ENCODE measurements at places on chromosomes 6 and 20.

DNA sequence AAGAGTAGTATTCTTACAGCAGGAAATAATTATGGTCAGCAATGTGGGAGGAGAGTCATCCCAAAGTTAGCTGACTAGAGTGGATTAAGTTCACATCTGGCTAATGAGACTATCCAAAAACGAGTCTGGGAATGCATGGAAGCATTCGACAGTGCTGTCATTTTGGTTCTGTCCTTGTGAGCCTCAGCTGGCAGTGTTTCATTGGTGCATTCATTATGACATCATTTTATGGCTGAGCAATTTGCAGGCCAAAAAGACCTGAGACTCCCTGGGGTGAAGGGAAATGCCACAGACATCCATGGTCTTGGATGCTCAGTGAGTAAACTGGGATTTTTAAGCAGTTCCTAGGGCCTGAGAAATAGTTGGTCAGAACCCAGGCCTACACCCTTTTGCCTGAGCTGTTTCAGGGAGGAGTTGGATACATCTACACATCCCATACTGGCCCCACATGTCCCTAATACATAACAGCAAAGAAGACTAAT is 196.4 kb upstream of the CCN2 start:
- no peak for DNase-seq

DNA sequence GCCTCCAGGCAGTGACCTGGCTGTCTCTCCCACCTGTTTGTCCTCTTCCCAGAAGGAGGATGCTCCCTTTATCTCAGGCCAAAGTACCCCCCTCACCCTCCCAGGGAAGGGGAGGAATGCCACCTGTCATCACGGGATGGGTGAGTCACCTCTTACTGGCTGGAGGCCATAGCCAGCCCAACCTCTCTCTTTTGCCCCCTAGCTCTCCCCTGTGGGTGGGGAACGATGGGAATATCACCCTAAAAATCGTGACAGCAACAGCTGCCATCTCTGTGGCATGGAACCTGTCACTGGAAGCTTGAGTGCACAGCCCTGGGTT is 137.5 kb upstream of the PTPN1 start:
- DNase-seq: no peak

- no peak for DNase-seq
Measured at GRCh38 chr20:35788796-35789195, 17.0 kb downstream of the PHF20 start.

GRCh38 chr6:42105156-42105648 is 37.2 kb downstream of the C6orf132 start:
- DNase-seq: no peak

GRCh38 chr6:130676077-130676772 is 151.0 kb upstream of the SMLR1 start:
- no peak for DNase-seq

- DNase-seq: no peak
Measured at GRCh38 chr6:11023032-11023431, 21.1 kb downstream of the ELOVL2 start.

Measured in stimulated activated CD4-positive, alpha-beta T cell treated with anti-CD3 and anti-CD28 coated beads, Interleukin-12 subunit alpha, Interleukin-12 subunit beta, amount 100 ng/mL, for 24 hours (primary cell).